8988T (cell line): ENCODE measurements at places on chromosomes 16 and 17.
A peak's percentile ranks its signal among the peaks of the same experiment; 100 is the strongest.

DNA sequence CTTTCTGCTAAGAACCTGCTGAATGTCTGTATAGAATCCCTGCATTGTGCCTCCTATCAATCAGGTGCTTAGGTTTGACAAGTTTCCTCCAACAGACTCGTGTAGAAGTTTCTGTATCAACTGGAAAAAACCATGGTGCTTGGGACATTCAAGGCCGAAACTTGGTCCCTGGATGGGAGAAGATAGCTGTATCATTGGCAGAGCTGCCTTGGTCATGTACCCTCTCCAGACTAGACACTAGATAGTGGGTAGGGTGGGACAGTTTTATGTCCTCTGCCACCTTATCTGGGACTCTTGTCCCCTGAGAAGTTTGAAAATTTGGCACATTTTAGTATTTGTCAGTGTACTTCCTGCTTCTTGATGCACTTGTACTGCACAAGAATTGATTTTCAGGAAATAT is 520.8 kb downstream of the WWOX start:
- DNase-seq, result no peak

GRCh38 chr17:16519021-16519420 is 27.0 kb upstream of the LRRC75A start:
- DNase-seq, result no peak

DNA sequence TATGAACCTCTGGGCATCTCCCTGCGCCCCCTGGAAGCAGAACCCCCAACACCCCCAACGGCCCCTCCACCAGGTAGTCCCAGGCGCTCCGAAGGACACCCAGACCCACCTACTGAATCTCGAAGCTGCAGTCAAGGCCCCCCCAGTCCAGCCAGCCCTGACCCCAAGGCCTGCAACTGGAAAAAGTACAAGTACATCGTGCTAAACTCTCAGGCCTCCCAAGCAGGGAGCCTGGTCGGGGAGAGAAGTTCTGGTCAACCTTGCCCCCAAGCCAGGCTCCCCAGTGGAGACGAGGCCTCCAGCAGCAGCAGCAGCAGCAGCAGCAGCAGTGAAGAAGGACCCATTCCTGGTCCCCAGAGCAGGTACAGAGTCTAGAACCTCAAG is 1.5 kb downstream of the BCL6B start:
- no peak for DNase-seq

DNA sequence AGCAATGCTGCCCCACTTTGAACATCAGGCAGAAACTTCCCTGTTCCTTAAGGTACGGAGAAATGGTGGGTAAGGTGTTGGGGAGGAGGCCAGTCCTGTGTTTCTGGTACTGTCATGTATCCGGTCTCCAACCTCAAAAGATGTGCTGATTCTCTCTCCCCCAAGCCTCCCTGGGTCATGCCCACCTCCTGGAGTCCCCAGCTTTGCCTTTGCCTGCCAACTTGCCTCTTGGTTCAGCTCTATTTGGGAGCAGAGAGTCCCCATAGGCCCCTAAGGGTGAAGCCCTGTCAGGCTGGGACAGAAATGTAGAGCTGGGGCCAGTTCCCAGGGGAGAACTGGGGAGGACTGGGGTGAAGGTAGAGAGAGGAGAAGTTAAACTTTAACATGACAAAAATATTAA is 1.6 kb upstream of the TBX21 start:
- peak; percentile 21 for DNase-seq

DNA sequence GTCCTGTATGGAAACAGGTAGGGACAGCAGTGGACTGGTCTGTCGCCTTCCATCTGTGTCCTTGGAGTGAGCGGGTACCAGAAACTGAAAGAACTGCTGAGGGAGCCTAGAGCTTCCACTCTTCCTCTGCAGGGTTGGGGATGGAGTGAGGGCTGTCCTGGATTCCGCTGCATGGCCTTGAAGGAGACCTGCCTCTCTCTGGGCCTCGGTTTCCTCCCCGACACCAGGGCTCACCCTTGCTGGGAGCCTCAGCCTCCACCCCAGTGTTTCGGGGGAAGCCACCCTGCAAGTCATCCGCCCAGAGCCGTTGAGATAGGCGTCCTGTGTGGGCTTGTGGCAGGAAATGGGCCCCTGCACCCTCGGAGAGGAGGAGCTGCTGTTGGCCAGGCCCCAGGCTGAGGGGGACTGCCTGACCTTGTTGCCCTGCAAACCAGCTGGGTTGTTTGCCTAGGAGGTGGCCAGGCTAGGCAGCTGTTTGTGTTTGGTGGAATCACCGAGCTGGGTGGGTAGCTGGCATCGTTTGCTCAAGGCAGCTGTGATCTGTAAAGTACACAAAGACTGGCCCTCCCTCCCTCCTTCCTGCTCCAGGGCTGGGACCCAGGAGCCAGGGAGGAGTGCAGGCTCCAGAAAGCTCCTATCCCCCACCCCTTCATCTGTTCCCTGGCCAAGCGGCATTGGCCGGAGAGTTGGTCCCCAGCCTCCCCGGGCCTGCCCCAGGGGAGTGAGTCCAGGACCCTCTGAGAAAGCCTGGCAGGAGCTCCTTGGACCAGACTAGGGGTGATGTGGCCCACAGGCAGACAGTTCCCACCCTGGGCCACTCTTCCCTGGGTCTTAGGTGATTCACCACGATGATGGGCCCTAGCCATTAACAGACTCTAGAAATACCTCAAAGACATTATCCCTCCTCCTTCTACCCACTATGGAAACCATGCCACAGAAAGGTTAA is 1.3 kb downstream of the RAB37 start:
- no peak for DNase-seq

DNA sequence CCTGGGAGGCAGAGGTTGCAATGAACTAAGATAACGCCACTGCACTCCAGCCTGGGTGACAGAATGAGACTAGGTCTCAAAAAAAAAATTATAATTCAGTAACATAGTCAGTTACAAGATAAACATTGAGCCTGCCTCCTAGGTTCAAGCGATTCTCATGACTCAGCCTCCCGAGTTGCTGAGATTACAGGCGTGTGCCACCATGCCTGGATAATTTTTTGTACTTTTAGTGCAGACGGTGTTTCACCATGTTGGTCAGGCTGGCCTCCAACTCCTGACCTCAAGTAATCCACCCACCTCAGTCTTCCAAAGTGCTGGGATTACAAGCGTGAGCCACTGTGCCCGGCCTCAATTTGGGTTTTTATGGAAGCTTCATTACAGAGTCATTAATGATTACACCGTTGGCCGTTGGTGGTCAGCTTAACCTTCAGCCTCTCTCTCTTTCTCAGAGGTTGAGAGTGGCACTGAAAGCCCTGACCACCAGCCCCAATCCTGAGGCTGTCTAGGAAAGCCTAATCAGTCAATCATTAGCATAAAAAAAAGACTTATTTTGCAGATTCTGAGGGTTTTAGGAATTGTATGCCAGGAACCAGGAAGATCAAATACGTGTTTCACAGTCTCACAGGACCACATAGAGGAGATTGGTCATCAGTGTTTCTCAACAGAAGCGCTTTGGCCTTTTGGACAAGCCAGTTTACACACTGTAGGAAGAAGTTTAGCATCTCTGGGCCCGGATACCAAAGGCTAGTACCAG is 1.3 kb upstream of the LRRC37A3 start:
- no peak for DNase-seq

DNA sequence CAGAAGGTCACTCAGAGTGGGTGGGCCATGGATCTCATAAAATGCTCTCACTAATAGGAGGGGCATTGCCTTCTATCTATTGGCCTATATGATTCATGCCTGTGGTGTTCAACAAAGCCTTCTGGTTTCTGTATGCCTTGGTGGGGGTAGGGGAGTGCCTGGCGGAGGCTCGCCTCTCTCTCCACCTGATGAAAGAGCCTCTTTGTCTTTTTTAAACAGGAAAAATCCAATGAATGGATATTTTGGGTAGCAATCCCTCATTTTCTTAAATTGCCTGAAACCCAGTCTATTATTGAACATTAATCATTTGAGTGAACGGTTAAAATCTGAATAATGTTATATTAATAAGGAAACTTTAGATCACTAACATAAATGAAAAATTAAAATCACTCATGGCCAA is 90.6 kb downstream of the TOX3 start:
- no peak for DNase-seq

GRCh38 chr16:86214326-86215232 is 295.7 kb upstream of the FOXF1 start:
- no peak for DNase-seq

- DNase-seq, result no peak
Measured at GRCh38 chr16:57012353-57012752, 23.0 kb downstream of the NLRC5 start.

DNA sequence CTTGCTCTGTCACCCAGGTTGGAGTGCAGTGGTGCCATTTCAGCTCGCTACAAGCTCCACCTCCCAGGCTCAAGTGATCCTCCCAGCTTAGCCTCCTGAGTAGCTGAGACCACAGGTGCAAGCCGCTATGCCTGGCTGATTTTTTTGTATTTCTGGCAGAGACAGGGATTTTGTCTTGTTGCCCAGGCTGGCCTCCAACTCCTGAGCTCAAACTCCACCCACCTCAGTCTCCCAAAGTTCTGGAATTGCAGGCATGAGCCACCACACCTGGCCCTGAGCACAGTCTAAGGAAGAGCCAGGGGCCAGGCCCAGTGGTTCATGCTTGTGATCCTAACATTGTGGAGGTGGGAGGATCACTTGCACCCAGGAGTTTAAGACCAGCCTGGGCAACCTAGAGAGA is 21.8 kb upstream of the BCO1 start:
- DNase-seq, result no peak

GRCh38 chr17:63542942-63543821 is 7.1 kb upstream of the DCAF7 start:
- no peak for DNase-seq

DNA sequence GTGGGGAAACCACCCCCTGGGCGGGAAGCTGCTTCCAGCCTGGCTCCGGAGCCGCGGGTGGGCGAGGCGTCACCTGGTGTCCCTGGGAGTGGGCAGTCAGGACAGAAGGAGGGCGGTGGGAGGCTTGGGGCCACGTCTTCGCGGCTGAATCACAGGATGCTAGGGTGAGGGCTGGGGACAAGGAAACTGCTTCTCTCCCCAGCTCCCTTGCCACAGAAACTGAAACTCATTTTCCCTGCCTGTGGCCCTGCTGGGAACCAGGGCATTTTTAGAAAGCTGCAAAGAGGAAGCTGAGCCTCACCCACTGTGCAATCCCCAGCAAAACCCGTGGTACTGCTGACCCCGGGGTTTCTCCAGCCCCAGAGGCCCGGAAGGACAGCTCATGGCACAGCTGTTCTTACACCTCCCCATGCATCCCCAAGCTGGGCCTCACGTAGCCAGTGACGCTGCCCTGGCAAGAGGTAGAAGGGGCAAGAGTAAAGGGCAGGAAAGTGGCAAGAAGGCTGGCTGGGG is 8.2 kb downstream of the RHBDF2 start:
- peak; percentile 33 for DNase-seq

DNA sequence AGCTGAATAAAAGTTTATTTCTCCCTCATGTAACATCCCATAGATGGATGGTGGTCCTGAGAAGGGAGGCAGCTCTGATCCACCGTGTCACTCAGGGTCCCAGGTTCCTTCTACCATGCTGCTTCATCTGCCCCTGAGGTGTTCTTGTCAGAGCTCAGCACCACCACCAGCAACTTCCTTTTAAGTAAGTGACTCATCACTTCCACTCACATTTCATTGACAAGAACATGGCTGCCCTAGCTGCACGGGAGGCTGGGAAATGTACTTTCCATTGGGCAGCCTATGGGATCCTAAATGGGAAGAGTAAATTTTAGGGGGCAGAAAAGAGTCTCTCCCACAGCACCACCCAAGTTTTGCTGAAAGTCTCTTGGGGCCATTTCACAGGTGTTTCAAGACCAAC is 134.7 kb downstream of the USP31 start:
- DNase-seq, result no peak

DNA sequence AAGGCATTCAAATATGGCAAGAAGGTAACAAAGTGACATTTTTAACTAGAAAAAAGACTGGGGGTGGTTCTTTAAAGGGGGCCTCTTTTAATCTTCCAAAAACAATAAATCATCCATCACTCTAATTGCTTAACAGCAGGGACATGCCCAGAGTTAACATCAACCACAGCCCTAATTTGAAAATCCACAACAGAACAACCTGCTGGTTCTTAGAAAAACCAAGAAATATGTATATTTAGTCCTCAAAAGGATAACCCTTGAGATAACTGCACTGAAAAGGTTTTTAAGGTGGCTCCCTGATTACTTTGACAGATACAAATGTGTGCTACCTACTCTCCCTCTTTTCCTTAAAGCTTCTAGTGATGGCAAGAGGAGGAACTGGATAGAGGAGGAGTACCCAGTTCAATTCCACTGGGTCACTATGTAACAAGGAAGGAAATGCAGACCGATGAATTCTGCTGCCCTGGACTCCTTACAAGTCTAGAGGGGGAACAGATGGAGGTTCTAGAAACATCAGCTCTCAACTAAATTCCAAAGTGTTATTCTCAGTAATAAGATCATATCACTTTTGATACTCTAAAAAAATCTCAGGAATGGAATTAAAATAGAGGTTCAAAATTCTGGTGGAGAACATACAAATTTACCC is 54.3 kb downstream of the N4BP1 start:
- no peak for DNase-seq

DNA sequence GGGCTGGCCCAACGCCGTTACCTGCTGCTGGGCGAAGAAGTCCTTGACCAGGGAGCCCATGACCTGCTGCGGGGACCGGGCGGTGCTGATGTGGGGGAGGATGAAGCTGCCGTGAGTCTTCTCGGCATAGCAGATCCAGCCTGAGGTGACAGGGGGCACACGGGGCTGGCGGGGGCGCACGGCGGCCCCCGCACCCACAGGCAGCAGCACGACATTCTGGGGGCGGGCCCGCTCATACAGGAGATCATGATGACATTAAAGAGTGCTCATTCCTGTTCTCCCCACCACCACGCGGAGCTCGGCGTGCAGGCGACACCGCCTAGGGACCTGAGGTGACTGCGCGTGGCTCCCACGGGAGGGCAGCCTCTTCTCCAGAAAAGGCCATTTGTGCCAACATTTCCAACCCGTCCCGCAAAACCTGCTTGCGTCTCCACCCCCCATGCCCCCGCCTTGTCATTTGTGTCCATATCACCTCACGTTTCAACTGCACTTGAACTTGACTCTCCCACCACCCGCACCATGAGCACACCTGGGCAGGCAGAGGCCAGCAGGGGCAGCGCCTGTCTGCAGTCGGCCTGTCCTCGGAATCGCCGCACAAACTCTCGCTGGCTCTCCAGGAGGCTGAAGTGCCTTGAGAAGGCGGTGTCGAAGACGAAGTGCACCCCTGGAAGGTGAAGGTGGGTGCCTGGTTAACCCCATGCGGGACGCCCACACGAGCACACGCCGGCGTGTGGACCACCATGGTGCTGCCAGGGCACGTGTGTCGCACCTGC is 6.4 kb downstream of the CIAO3 start:
- DNase-seq, result peak; percentile 1

DNA sequence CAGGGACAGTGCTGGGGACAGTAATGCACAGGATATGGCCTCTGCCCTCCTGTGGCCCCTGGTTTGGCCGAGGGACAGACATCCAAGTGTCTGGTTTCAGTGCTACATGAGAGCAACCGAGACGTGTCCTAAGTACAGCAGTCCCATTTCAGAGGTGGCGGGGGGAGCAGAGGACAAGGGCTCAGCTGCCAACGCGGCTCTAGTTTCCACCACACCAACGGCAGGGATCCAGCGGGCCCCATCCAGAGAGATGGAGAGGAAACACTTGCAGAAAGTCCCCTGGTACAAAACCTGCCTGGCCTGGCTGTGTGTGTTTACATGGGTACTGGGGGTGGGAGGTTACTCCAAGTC is 125.8 kb upstream of the SMURF2 start:
- DNase-seq, result no peak

- DNase-seq, result no peak
Measured at GRCh38 chr17:44552361-44552760, 4.9 kb upstream of the FZD2 start.
